Spinal cord (tissue), 10 donors: ENCODE measurements at places on chromosomes 11 and 22. TPM values are rescaled to one million over a fixed set of nuclear protein-coding genes. Genes with fewer than 3 reads are reported as not detected.

Gene SMIM35
- 0.06 TPM for total RNA-seq

- no peak overlapping the region for H3K27ac ChIP-seq
- no peak for DNase-seq
- no peaks in the 10 kb centered on the region for H3K4me1 ChIP-seq
Observed at GRCh38 chr11:86577644-86578636, 94.5 kb downstream of the ME3 start.

DNA sequence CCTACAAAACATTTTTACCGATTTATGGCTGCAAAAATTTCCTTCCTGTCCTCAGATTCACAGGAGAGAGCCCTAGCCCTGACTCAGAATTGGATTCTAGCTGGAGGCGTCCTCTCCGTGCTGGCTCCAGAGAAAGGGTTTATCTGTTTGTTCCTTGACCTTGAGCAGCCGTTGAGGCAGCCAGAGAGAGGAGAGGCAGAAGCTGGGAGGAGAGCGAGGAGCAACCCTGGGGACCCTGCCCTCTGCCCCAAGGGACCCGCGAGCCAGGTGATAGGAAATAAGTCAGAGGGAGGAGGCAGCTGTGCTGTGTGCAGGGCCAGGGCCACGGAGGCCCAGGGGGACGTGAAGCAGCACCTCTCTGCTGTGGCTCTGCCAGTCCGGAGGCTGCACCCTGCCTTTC, 75.6 kb downstream of the IGLL1 start:
- H3K4me1 ChIP-seq = peaks cover 21% of the 10 kb centered on the region
- H3K36me3 ChIP-seq = no peaks in the 10 kb centered on the region
- no peak for DNase-seq

DNA sequence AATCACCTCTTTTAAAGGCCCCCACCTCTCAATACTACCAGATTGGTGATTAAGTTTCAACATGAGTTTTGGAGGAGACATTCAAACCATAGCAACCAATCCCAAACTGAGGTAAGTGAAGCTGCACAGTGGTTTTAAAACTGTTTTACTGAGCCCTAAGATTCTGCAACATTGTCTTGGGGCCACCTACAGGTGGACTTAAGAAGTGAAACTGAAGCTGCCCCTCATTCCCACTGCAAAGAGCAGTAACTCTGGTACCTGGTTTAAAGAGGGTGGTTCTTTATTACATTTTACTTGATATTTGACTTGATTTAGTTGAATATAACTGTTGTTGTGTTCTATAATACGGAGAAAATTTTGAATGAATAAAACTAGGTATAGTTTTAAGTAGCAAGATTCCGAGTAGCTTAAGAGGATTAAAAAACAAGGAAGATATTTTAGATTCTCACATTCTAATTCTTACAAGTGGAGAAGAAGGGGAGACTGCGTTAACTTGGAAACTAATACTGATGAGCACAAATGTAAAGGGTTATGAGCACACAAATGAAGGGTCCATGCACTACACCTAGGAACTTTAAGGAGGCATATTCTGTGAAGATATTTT, 26.7 kb downstream of the SYT9 start:
- no peak for DNase-seq
- H3K4me3 ChIP-seq = no peak overlapping the region
- no peaks in the 10 kb centered on the region for H3K4me1 ChIP-seq
- no peaks in the 10 kb centered on the region for H3K36me3 ChIP-seq
- no peak overlapping the region for H3K27ac ChIP-seq

DNA sequence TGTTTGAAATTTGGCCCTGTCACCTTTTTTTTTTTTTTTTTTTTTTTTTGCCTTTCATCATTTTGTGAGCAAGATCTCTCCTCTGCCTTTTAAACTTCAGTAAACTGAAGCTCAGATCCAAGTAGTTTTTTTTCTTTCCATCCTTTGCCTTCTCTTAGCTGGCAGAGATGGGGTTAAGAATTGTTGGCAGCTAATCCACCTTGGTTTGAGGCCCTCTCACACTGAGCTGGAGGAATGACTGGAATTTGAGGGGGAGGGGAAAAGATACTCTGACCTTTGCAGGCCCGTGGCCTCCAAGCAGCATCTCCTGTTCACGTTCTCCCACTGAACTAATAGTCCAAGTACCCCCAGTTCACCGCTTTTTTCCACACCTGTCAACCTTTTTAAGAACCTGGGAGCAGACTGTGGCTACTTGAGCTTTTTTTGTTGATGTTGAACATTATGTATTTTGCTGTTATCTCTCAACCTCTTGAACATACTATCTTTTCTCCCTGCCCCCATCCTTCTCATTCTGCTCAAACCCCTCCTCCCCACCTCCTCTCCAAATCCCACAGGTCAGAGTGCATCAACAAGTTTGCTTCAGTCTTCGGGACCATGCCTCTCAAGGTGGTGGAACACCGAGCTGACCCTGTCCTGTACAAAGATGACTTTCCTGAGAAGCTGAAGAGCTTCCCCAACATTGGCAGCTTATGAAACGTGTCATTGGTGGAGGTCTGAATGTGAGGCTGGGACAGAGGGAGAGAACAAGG, 66.2 kb downstream of the ALX4 start:
- H3K4me1 ChIP-seq = peaks cover 3% of the 10 kb centered on the region
- DNase-seq = no peak
- H3K36me3 ChIP-seq = no peaks in the 10 kb centered on the region
- H3K27ac ChIP-seq = no peak overlapping the region
- H3K27me3 ChIP-seq = no peaks in the 10 kb centered on the region
- H3K4me3 ChIP-seq = no peak overlapping the region

DNA sequence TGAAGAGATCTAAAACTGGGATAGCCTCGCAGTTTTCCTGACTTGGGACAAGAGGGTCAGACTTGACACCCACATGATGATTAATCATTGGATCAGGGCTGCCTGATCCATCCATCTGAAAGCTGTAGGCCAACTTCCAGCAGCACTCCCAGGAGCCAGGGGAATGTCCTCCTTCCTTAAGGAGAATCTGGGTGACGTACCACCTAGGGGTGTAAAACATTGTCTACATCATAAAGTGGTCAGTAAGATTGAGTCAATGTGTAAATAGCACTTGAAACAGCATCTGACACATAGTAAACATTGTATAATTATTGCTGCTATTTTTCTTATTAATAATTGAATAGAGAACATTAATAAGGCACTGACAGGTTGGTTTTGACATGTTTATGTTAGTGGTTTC, 392.8 kb downstream of the JRKL start:
- H3K36me3 ChIP-seq = no peaks in the 10 kb centered on the region
- no peak overlapping the region for H3K4me3 ChIP-seq
- no peak overlapping the region for H3K27ac ChIP-seq

DNA sequence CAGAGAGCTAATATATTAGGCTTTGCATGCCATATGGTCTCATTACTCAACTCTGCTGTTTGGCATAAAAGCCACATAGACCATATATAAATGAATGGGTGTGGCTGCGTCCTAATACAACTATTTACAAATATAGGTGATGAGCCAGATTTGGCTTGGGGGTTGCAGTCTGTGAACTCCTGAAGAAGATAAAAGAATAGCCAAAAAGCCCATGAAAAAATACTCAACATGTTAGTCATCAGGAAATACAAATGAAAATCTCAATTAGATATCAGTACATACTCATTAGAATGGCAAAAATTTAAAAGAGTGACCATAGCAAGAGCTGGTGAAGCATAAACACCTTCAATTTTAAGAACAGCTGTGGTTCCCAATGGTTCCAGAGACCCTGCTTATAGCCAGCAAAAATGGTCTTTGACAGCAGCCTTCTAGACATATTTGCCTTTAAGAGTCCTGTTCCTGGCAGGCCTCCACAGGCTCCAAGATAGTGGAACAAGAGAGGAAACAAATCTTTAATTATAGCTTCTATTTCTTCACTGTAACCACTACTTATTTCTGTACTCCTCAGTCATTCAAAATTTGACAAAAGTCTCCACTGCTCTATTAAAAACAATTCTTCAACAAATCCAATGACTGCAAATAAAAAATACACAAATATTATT, 16.1 kb downstream of the C2CD3 start:
- no peaks in the 10 kb centered on the region for H3K4me1 ChIP-seq
- H3K4me3 ChIP-seq = no peak overlapping the region
- no peak overlapping the region for H3K27ac ChIP-seq
- DNase-seq = no peak

DNA sequence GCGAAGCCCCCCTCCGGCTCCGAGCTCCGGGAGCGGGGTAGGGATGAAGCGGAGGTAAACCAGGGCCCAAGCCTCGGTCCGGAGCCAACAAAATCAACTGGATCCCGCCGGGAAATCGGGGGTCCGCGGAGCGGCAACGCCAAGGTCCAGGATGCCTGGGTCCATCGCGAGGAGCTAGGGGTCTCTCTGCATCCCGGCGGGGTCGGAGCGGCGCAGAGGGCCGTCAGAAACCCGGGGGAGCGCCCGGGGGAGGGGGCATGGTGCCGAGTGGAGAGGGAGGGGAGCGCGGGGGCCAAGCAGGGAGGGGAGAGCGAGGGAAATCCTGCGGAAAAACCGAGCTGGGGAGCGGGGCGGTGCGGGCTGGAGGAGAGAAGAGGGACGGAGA, 51.8 kb downstream of the SLC22A12 start:
- peaks cover 48% of the 10 kb centered on the region for H3K36me3 ChIP-seq
- peak overlapping the region; percentile 69 for H3K27ac ChIP-seq
- no peak for DNase-seq
- peaks cover 5% of the 10 kb centered on the region for H3K27me3 ChIP-seq
- H3K4me3 ChIP-seq = peak overlapping the region; percentile 68
